Sigmoid colon (tissue), 7 donors: ENCODE measurements at places on chromosomes 11 and 22. TPM values are rescaled to one million over a fixed set of nuclear protein-coding genes. Genes with fewer than 3 reads are reported as not detected.

BBOX1 gene
- total RNA-seq, result not detected

GRCh38 chr11:11552529-11553087, 69.2 kb downstream of the GALNT18 start:
- no peak for DNase-seq
- no peak overlapping the region for H3K27ac ChIP-seq
- H3K36me3 ChIP-seq, result no peaks in the 10 kb centered on the region

- no peak for DNase-seq
- H3K4me1 ChIP-seq, result peaks cover 39% of the 10 kb centered on the region
- no peaks in the 10 kb centered on the region for H3K27me3 ChIP-seq
- peak overlapping the region; percentile 96 for H3K27ac ChIP-seq
- no peaks in the 10 kb centered on the region for H3K36me3 ChIP-seq
Observed at GRCh38 chr11:83284501-83285150, 1.5 kb downstream of the CCDC90B start.

- H3K4me3 ChIP-seq, result no peak overlapping the region
- H3K4me1 ChIP-seq, result no peaks in the 10 kb centered on the region
- H3K36me3 ChIP-seq, result peaks cover 17% of the 10 kb centered on the region
- H3K27me3 ChIP-seq, result no peaks in the 10 kb centered on the region
- no peak overlapping the region for H3K27ac ChIP-seq
- DNase-seq, result no peak
Observed at GRCh38 chr11:27489092-27489491, 16.5 kb upstream of the LGR4 start.

DNA sequence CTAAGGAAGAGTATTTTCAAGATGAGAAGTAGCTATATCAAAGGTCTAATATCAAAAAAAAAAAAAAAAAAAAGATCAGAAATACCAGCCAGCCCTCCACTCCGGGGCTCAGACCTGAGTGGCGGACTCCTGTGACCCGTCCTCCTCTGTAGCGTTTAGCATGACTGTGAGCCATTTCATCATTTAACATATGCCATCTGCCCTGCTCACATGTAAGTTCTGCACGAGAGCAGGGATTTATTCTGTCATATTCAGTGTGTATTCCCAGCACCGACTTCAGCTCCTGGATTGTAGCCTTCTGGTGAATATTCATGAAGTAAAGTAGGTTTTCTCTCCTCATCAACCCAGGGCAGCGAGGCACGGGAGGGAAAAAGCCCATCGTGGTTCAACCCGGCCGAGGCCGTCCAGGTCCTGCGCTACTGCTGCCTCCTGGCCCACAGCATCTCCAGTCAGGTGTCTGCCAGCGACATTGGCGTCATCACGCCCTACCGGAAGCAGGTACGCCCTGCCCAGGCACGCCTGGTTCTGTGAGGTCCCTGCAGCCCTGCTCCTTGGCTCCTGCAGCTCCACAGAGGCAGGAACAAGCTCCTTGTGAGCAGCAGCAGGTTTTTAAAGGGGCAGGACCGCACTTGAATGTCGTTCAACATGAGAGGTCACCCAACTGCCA, 12.7 kb upstream of the PANX2 start:
- H3K4me1 ChIP-seq, result no peaks in the 10 kb centered on the region
- DNase-seq, result no peak
- H3K27ac ChIP-seq, result no peak overlapping the region
- no peaks in the 10 kb centered on the region for H3K36me3 ChIP-seq
- no peaks in the 10 kb centered on the region for H3K27me3 ChIP-seq

ACCS gene
- 15.2 TPM for total RNA-seq

A4GALT gene
- total RNA-seq, result 23.5 TPM

GRCh38 chr11:8533332-8533731, 60.7 kb downstream of the STK33 start:
- no peak for DNase-seq
- no peak overlapping the region for H3K4me3 ChIP-seq
- no peaks in the 10 kb centered on the region for H3K36me3 ChIP-seq
- no peaks in the 10 kb centered on the region for H3K27me3 ChIP-seq
- peaks cover 7% of the 10 kb centered on the region for H3K4me1 ChIP-seq

- no peaks in the 10 kb centered on the region for H3K27me3 ChIP-seq
- DNase-seq, result peak; percentile 36
- no peak overlapping the region for H3K27ac ChIP-seq
- no peak overlapping the region for H3K4me3 ChIP-seq
- peaks cover 39% of the 10 kb centered on the region for H3K36me3 ChIP-seq
Observed at GRCh38 chr11:62128835-62129234, 5.0 kb downstream of the INCENP start.

OTOG gene
- total RNA-seq, result not detected
